SK-N-SH (cell line): ENCODE measurements at places on chromosomes 1 and 21. TPM values are rescaled to one million over a fixed set of nuclear protein-coding genes. Genes with fewer than 3 reads are reported as not detected.

DNA sequence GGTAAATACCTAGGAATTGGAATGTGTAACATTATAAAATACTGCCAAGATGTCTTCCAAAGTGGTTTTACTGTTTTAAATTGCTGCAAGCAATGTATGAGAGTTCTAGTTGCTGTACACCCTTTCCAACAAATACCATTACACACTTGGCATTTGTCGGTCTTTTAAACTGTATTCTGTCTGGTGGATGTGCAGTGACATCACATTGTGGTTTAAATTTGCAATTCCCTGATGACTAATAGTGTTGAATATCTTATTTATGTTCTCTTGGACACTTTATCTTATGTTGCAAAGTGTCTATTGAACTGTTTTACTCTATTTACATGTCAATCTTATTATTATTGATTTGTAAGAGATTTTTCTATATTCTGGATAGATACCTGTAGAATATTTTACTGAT lies 561.2 kb upstream of the B3GALT2 start:
- no peaks in the 10 kb centered on the region; the same call in 1 of the 2 replicates for H3K36me3 ChIP-seq
- DNase-seq = no peak
- no peaks in the 10 kb centered on the region for H3K27me3 ChIP-seq
- H3K27ac ChIP-seq = no peak overlapping the region

DNA sequence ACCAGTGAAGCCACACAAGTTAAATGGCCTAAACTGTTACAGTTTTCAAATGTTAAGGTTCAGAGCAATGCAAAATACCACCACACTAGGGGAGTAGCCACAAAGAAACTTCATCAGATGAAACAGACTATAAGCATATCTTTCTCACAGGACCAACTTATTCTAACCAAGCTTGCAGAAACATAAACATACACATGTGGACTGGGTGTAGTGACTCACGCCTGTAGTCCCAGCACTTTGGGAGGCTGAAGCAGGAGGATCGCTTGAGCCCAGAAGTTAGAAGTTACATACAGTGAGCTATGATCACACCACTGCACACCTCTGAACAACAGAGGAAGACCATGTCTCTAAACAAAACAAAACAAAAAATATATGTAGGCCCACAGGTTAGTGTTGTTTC lies 17.3 kb downstream of the WDR47 start:
- no peaks in the 10 kb centered on the region for H3K4me1 ChIP-seq
- H3K4me3 ChIP-seq = no peak overlapping the region
- no peaks in the 10 kb centered on the region for H3K27me3 ChIP-seq
- no peak overlapping the region for H3K27ac ChIP-seq
- DNase-seq = no peak

GRCh38 chr21:31363720-31364119 lies 19.7 kb upstream of the TIAM1 start:
- H3K27ac ChIP-seq = no peak overlapping the region
- H3K4me3 ChIP-seq = no peak overlapping the region
- no peak for DNase-seq
- peaks cover 7% of the 10 kb centered on the region; the same call in 1 of the 2 replicates for H3K4me1 ChIP-seq
- no peaks in the 10 kb centered on the region for H3K36me3 ChIP-seq

GRCh38 chr1:231332761-231333160 lies 4.9 kb downstream of the EXOC8 start:
- H3K4me3 ChIP-seq = 0 out of 2 replicates have a peak overlapping the region, but pooled peaks have one; percentile 56
- DNase-seq = no peak
- no peaks in the 10 kb centered on the region for H3K27me3 ChIP-seq
- peaks cover 27% of the 10 kb centered on the region for H3K36me3 ChIP-seq
- H3K4me1 ChIP-seq = peaks cover 36% of the 10 kb centered on the region

GRCh38 chr1:55747408-55747841 lies 532.3 kb upstream of the USP24 start:
- H3K4me3 ChIP-seq = no peak overlapping the region
- DNase-seq = no peak
- H3K4me1 ChIP-seq = no peaks in the 10 kb centered on the region
- no peaks in the 10 kb centered on the region for H3K36me3 ChIP-seq

DNA sequence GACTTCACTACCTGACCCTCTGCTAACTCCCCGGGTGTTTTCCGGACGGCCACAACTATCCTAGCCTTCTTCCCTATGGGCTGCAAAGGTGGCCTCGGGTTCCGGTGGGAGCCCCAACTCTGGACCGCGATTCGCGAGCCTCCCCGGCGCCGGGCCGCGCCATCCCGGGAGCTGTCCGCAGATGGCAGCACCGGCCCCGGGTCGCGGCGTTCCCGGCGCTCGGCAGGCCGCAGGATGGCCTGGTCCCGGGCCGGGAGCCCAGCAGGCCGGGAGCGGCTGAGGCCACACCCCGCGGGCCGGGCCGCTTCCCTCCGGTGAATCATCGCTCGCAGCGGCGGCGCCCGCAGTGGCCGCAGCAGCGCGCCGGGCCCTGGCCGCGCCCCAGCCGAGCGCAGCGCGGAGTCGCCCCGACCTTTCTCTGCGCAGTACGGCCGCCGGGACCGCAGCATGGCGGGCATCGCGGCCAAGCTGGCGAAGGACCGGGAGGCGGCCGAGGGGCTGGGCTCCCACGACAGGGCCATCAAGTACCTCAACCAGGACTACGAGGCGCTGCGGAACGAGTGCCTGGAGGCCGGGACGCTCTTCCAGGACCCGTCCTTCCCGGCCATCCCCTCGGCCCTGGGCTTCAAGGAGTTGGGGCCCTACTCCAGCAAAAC lies at the start of gene CAPN2:
Gene CAPN2, plus strand, starts transcription at position 346 of the 656 bp plus-strand sequence. Its CDS starts 102 bp downstream, at position 448.
- no peaks in the 10 kb centered on the region for H3K27me3 ChIP-seq
- peaks cover 58% of the 10 kb centered on the region for H3K4me1 ChIP-seq
- peak within 1 kb of the TSS; percentile 83 for H3K4me3 ChIP-seq
- peak; percentile 96 for DNase-seq
- H3K27ac ChIP-seq = peak within 1 kb of the TSS; percentile 88
- H3K36me3 ChIP-seq = peaks cover 2% of the 10 kb centered on the region; the same call in 1 of the 2 replicates

GRCh38 chr1:75765697-75766355 lies 20.2 kb upstream of the RABGGTB start:
- no peaks in the 10 kb centered on the region for H3K27me3 ChIP-seq
- no peaks in the 10 kb centered on the region for H3K4me1 ChIP-seq
- peak overlapping the region; percentile 91 for H3K27ac ChIP-seq

GRCh38 chr1:200895443-200895789 lies 716 bp downstream of the INAVA start:
- no peak overlapping the region for H3K4me3 ChIP-seq
- DNase-seq = no peak
- no peaks in the 10 kb centered on the region for H3K4me1 ChIP-seq
- no peaks in the 10 kb centered on the region for H3K36me3 ChIP-seq
- no peak overlapping the region for H3K27ac ChIP-seq

- H3K36me3 ChIP-seq = no peaks in the 10 kb centered on the region
- H3K4me1 ChIP-seq = no peaks in the 10 kb centered on the region
- H3K4me3 ChIP-seq = no peak overlapping the region
- no peak for DNase-seq
- H3K27me3 ChIP-seq = no peaks in the 10 kb centered on the region
- H3K27ac ChIP-seq = no peak overlapping the region
Measured at GRCh38 chr21:18477043-18477442, 73.5 kb upstream of the TMPRSS15 start.

- 0 out of 2 replicates have a peak, but pooled peaks cover 4% of the 10 kb centered on the region for H3K4me1 ChIP-seq
- H3K27ac ChIP-seq = peak overlapping the region; percentile 95
- no peaks in the 10 kb centered on the region for H3K27me3 ChIP-seq
- no peak overlapping the region for H3K4me3 ChIP-seq
- H3K36me3 ChIP-seq = no peaks in the 10 kb centered on the region
Measured at GRCh38 chr1:110188035-110188618, 22.0 kb upstream of the KCNC4 start.

GRCh38 chr21:28871388-28872010 lies 121.2 kb downstream of the LTN1 start:
- H3K4me3 ChIP-seq = no peak overlapping the region
- no peak overlapping the region for H3K27ac ChIP-seq
- no peaks in the 10 kb centered on the region for H3K4me1 ChIP-seq
- peaks cover 34% of the 10 kb centered on the region for H3K36me3 ChIP-seq

DNA sequence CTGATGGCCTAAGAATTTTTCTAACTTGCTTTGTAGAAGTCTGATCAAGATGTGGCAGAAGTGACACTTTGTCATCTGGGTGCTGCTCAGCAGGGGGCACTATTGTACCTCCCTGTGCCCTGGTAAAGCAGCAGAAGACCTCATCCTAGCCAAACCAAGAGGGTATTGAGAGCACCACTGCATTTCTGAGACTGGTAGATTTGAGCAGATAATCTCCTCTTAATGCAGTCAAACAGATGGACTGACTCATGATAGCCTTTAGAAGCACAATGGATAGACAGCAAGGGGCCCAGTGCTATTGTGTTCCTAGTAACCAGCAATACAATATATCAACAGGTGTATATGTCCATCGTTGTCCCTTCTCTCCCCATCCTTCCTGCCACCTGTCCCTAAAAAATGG lies 5.7 kb downstream of the TPM3 start:
- peaks cover 8% of the 10 kb centered on the region for H3K4me1 ChIP-seq
- DNase-seq = peak; percentile 58
- H3K36me3 ChIP-seq = no peaks in the 10 kb centered on the region
- no peaks in the 10 kb centered on the region for H3K27me3 ChIP-seq
- H3K27ac ChIP-seq = no peak overlapping the region
- H3K4me3 ChIP-seq = no peak overlapping the region

DNA sequence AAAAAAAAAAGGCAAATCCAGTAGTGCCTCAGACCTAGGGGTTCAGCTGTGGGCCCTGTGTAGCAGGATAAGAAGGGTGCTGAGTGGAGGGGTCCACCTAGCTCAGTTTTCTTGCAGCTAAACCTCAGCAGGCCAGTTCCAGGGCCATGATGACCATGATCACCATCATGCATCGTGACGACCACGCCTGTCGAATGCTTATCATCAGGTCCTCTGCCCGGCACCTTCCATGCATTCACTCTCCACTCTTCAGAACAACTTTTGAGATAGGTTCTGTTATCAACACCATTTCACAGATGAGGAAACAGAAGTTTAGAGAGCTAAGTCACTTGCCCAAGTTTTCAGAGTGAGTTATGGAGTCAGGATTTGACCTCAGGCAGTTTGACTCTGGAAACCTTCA lies 54.9 kb downstream of the ACBD3 start:
- H3K4me3 ChIP-seq = no peak overlapping the region
- H3K4me1 ChIP-seq = no peaks in the 10 kb centered on the region
- H3K27me3 ChIP-seq = no peaks in the 10 kb centered on the region

DNA sequence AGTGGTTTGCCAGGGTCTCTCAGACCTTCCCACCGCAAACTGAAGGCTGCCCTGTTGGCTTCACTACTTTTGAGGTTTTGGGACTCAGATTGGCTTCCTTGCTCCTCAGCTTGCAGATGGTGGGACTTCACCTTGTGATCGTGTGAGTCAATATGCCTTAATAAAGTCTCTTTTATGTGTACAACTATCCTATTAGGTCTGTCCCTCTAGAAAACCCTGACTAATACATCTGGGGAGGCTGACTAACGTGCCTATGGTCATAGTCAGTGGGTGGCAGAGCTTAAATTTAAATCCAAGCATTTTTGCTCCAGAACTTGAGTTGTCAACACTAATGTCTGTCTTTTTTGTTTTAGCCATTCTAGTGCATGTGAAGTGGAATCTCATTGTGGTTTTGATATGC lies 76.5 kb upstream of the CHODL start:
- H3K4me3 ChIP-seq = no peak overlapping the region
- no peaks in the 10 kb centered on the region for H3K36me3 ChIP-seq
- no peaks in the 10 kb centered on the region for H3K27me3 ChIP-seq
- H3K27ac ChIP-seq = no peak overlapping the region
- no peaks in the 10 kb centered on the region for H3K4me1 ChIP-seq

DNA sequence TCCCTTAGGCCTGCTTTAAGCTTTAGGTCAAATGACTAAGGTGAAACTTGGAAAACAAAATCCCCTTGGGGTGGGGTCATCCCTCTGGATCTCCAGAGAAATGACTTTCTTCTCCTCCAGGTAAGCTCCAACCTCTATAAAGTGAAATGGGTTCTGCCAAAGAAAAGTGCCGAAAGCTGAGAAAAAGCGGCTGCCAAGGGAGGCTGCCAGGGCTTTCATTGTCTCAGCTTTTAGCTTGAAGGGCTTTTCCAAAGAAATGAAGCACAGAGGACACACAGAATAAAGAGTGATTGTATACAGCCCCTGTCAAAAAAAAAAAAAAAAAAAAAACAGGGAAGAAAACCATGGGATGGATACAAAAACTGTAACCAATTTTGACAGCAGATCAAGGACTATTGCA lies 126.9 kb downstream of the TGFBR3 start:
- DNase-seq = no peak
- no peak overlapping the region for H3K27ac ChIP-seq
- no peak overlapping the region for H3K4me3 ChIP-seq

GRCh38 chr1:246792603-246793002 lies 68.4 kb downstream of the SCCPDH start:
- no peaks in the 10 kb centered on the region; the same call in 1 of the 2 replicates for H3K4me1 ChIP-seq
- H3K4me3 ChIP-seq = no peak overlapping the region
- no peak overlapping the region for H3K27ac ChIP-seq
- H3K36me3 ChIP-seq = no peaks in the 10 kb centered on the region
- H3K27me3 ChIP-seq = no peaks in the 10 kb centered on the region
- DNase-seq = no peak

The SARS1 gene
- polyA plus RNA-seq = 98.3 and 106 TPM in 2 replicates

The PTPRF gene
- 67.6 and 72.7 TPM in 2 replicates for polyA plus RNA-seq

The AIRE gene
- not detected in 2 replicates for polyA plus RNA-seq

The HES3 gene
- not detected in 2 replicates for polyA plus RNA-seq

The CAPZA1 gene
- polyA plus RNA-seq = 50.8 and 71.8 TPM in 2 replicates

The LINGO4 gene
- polyA plus RNA-seq = not detected in 2 replicates

The PAQR6 gene
- 2.4 and 3.5 TPM in 2 replicates for polyA plus RNA-seq

The ACOT11 gene
- polyA plus RNA-seq = 6.9 and 7.2 TPM in 2 replicates

The TRIM58 gene
- polyA plus RNA-seq = 0.13 and 0.35 TPM in 2 replicates

The KRTAP19-3 gene
- not detected in 2 replicates for polyA plus RNA-seq

The CLEC20A gene
- polyA plus RNA-seq = not detected in 2 replicates

The IL23R gene
- not detected in 2 replicates for polyA plus RNA-seq

The FRRS1 gene
- 1.9 and 2.7 TPM in 2 replicates for polyA plus RNA-seq
